A172 (cell line): ENCODE measurements at places on chromosomes 5 and 9. TPM values are rescaled to one million over a fixed set of nuclear protein-coding genes. Genes with fewer than 3 reads are reported as not detected.
A peak's percentile ranks its signal among the peaks of the same experiment; 100 is the strongest.

PCDHGA5 gene
- total RNA-seq: 0.41 and 0.48 TPM in 2 replicates

DNM1 gene
- total RNA-seq: 16.7 and 20.6 TPM in 2 replicates

LHX3 gene
- total RNA-seq: not detected in 2 replicates

SHC3 gene
- 0.10 and 0.24 TPM in 2 replicates for total RNA-seq

NR5A1 gene
- total RNA-seq: not detected in 2 replicates

CDH9 gene
- 0.22 TPM in 1 of 2 replicates, not detected in the other for total RNA-seq

RNF183 gene
- not detected in 2 replicates for total RNA-seq

PDZD2 gene
- total RNA-seq: 0.14 and 0.16 TPM in 2 replicates

- no peak for DNase-seq
Measured at GRCh38 chr9:130072515-130073235, 19.0 kb downstream of the GPR107 start.

DNA sequence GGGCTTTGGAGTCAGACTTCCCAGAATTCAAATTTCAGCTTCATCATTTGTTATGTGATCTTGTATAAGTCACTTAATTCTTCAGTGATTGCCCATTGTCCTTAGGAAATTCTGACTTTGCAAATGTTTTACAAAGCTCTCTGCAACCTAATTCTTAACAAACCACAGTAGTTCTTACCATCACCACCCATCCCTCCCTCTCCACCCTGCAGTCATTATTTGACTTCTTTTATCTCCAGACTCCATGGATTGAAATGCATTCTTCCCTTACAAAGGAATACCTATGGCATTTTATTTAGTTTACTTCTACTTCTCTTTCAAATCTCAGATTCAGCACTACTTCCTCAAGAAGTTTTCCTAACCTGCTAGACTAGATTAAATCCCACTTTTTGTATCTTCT is 23.1 kb downstream of the SHLD3 start:
- DNase-seq: no peak

GRCh38 chr9:70574151-70574837 is 159.8 kb upstream of the KLF9 start:
- DNase-seq: no peak

- DNase-seq: no peak
Measured at GRCh38 chr5:154840435-154841272, 9.7 kb downstream of the FAXDC2 start.

DNA sequence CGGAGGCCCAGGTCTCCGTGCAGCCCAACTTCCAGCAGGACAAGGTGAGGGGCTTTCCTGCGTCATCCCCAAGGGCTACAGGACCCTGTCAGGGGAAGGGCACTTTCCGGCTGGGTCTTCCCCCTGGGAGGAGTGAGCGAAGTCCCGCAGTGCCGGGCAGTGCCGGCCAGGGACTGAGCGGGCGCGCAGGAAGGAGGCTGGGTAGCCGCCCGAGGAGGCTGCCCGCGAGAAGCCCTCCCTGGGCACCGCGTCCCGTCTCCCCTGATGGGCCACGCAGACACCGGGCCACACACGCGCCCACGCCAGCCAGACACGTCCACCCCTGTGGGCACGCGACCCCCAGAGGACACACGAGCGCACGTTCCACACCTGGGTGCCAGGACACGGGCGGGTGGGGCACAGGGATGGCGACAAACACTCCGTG is 357 bp downstream of the PTGDS start:
- no peak for DNase-seq

DNA sequence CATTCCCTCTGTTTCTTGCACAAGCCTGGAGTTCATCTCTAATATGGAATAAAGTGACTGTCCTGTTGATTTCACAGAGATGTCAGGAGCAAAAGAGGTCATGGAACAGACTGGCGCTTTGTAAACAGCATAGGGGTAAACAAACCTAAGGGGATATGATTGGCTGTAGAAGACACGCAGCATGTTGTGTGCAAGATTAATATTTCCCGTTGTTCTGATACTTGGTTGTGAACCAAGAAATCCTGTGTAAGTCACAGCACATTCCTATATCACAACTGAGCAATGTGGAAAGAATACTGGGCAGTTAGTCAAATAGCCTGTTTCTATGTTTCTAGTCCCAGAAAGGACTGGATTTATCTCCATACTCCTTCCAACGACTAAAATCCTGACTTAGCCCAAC is 3.2 kb downstream of the ADAMTS12 start:
- DNase-seq: no peak

DNA sequence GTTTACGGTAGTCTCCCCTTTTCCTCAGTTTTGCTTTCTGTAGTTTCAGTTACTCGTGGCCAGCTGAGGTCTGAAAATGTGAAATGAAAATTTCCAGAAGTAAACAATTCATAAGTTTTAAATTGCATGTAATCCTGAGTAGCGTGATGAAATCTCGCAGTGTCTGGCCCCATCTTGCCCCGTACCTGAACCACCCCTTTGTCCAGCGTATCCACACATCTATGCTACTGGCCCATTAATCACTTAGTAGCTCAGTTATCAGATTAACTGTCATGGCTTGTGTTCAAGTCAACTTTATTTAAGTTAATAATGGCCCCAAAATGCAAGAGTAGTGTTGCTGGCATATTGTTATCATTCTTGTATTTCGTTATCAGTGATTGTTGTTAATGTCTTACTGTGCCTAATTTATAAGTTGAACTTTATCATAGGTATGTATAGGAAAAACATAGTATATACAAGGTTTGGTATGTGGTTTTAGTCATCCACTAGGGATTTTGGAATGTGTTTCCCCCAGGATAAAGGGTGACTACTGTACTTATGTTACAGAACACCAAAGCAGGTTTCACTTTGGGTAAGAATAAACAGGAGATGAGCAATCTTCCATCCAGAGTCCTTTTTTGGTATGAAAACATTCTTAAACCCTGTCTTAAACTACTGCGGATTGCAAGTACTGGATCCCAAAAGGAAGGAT is 118.4 kb upstream of the KCNN2 start:
- DNase-seq: peak; percentile 41

DNA sequence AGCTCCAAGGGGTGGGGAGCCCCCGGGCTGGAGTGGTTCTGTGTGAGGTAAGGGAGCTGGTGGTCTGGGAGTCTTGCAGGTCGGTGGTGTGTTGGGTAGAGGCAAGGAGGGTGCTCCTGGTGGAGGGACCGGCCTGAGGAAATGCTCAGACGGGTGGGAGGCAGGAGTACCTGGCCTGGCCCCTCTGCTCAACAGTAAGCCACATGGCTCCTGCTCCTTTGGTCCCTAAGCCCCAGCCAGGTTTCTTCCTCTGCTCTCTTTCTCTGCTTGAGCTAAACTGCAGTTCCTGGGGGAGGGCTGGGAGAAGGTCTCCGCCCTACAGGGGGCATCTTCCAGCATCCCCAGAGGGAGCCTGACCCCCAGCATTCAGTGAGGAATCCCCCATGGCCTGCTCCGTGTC is 17.2 kb downstream of the TSPAN17 start:
- no peak for DNase-seq

GRCh38 chr5:131148835-131149234 is 16.2 kb downstream of the HINT1 start:
- no peak for DNase-seq

DNA sequence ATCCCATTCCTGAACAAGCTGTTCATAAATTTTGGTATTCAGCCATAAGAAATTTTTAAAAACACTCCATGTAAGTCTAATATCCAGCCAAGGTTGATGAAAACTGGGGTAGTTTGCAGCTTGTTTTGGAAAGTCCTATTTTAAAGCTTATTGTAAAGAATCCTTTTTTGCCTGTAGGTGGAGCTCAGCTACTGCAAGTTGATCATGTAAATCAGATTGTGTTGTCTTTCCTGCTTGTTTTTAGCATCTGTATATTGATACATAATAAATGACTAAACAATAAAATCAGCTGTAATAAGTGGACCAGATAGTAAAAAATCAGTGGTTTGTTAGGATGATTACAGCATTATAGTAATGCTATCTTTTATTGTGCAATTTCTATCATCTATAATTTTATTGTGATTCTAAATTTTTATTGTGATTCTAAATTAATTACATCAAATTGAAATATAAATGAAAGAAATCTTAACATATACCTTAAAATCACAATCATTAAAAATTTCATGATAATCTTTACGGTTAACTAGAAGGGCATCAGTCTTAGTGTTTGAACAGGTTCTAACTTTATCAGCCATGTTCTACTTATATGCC is 42.4 kb downstream of the CWC27 start:
- peak; percentile 54 for DNase-seq

DNA sequence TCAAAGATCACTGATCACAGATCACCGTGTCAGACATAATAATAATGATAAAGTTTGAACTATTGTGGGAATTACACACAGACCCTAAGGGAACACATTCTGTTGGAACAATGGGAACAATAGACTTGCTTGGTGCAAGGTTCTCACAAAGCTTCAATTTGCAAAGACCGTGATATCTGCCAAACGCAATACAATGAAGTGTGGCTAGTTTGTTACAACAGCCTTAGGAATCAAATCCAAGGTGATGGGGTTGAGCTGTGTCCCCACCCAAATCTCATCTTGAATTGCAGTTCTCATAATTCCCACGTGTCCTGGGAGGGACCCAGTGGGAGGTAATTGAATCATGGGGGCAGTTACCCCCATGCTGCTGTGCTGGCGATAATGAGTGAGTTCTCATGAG is 20.8 kb downstream of the KYAT1 start:
- no peak for DNase-seq

DNA sequence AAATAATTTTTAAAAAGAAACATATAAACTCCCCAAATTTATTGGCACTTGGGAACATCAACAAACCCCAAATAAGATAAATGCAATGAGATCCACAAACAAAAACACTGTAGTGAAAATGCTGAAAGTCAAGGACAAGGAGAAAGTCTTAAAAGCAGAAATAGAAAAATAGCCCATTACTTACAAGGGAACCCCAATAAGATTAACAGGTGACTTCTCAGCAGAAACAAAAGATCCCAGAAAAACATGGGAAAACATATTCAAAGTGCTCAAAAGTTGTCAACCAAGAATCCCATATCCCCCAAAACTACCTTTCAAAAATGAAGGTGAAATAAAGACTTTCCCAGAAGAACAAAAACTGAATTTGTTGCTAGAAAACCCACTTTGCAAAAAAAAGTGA is 40.0 kb downstream of the FANCC start:
- DNase-seq: no peak

DNA sequence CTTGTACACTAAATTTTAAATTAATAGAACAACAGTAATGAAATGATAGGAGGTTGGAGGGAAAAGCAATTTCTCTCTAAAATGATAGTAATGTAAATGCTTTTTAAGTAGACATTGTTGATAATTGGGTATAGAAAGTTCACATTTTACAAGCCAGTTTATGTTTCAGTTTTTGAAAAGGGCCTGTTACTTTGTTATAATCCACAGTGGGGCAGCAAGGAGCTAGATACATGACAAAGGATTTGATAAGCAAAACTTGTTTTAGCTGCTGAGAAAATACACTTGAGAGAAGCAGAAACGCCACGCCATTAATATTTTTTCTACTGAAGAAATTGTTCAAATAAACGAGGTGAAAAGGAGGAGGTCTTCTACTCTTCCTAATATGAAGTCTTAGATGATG is 30.2 kb downstream of the SREK1 start:
- DNase-seq: peak; percentile 9

DNA sequence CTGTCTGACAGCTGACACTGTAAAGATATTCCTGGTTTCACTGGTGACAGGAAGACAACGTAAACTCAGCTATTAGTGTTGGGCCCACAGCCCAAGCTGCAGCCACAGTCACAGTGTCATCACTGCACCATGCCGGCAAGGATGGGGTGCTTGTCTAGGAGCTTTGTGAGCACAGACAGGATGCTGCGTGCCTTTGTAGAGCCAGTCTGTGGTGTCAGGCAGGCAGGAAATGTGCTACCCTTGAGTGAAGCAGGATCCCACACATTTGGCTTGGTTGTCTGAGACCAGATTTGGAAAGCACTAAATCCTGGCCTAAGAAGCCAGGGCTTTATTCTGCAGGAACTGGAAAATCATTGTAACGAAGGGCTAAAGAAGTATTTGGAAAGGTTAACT is 121.6 kb upstream of the ADAMTS16 start:
- peak; percentile 56 for DNase-seq

GRCh38 chr9:114081441-114082016 is 3.4 kb upstream of the AMBP start:
- no peak for DNase-seq

- DNase-seq: no peak
Measured at GRCh38 chr5:108531367-108532128, 149.7 kb upstream of the FBXL17 start.

- DNase-seq: no peak
Measured at GRCh38 chr5:155507363-155507762, 493.8 kb downstream of the KIF4B start.

DNA sequence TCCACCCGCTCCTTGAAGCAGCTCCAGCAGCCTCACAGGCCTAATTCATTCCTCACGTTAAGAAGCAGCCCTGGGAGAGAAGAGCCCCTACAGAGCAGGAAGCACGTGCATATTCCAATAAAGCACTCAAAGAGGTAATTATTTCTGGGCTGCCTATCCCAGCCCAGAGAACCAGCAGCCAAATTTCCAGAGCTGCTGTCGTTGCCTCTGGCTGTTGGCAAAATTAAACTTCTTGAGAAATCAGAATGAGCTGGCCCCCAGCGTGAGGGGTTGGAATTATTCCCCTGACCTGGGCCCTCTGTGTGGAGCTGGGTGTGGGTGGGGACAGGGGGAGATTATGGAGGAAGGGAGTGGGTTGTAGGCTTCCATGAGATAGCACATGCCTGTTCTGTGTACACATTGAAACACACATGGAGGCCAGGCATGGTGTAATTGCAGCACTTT is 86.8 kb upstream of the HSPA9 start:
- DNase-seq: no peak

GRCh38 chr9:3946840-3947587 is 352.9 kb downstream of the GLIS3 start:
- no peak for DNase-seq

GRCh38 chr5:172875505-172876279 is 41.6 kb downstream of the ERGIC1 start:
- no peak for DNase-seq

DNA sequence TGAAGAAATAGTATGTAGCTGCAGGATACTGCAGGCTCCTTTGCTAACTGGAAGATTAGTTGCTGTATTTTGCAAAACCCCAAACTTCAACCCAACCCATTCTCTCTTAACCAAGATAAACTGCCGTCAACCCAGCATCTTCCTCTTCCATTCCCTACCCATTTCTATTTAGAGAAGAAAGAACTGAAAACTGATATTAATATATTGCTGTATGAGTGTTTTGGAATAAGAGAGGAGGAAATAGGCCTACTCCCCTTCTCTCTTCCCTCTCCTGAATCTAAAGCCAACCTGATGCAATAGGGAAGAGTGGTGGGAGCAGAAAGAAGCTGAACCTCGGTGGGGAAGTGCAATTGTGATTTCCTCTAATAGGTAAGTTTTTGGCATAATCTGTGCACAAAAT is 83.7 kb downstream of the TMEM215 start:
- no peak for DNase-seq

DNA sequence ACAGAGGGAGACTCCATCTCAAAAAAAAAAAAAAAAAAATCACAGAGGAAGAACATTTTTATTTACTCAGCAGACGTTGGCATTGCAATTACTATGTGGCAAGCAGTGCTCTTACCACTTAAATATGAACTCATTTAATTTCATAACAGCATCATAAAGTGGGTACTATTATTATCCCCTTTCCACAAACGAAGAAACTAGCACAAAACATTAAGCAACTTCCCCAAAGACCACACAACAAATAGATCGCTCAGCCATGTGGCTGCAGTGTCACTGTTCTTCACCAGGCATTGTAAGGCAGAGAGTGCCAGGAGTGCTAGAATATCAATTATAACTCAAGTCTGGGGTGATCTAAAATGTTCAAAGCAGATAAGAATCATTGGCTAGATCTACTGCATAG is 69.8 kb upstream of the PLPP6 start:
- no peak for DNase-seq
